Coronary artery (tissue), 2 donors: ENCODE measurements at places on chromosomes 2 and 18.

- no peak for DNase-seq
Observed at GRCh38 chr2:1414121-1414520, 858 bp downstream of the TPO start.

GRCh38 chr18:28789502-28789901, 612.6 kb upstream of the CDH2 start:
- no peak for DNase-seq

GRCh38 chr2:38187541-38188011, 111.6 kb upstream of the CYP1B1 start:
- DNase-seq = no peak

DNA sequence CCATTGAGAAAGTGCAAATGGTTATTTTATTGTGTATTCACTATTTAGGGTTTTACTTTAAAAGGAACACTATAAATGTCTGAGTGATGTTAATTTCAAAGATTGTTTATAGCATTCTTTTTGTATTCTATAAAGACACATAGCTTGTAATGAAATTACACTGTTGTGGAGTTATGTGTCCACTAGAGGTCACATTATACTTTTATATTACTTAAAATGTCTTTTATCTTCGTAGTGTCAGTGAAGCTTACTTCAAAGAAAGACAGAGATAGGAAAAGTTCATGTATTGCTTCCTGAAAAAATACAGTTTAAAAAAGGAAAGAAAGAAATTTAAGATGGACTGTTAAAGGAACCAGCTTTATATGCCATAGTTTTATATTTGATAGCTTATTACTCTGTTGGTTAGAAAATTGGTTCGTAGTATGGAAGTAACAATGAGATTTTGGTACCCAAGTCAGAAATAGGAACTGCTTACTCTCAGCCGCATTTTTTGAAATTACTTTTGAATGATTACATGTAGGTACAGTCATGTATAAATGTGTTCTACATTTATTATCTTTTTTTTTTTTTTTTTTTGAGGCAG, 20.5 kb downstream of the APLF start:
- DNase-seq = no peak

- no peak for DNase-seq
Observed at GRCh38 chr2:5701266-5701665, 9.1 kb downstream of the SOX11 start.

DNA sequence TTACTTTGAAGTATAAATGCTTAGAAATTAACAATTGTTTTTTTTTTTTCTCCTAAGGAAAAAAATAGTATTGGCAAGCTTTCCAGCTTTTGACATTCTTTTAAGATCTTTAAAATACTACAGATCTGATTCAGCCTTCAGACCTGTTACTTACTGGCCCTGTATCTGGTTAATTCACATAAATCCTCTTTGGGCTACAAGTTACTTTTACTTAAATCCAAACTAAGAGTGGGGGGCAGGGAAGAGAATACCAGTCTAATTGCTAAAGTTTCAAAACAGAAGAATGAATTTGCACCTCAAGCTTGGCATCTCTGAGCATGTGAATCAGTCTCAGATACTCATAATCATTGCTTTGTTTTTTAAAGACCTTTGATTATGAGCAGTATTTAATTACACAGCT, 386.3 kb downstream of the PARD3B start:
- DNase-seq = no peak

GRCh38 chr18:40413160-40413559, 1541.9 kb upstream of the PIK3C3 start:
- no peak for DNase-seq

DNA sequence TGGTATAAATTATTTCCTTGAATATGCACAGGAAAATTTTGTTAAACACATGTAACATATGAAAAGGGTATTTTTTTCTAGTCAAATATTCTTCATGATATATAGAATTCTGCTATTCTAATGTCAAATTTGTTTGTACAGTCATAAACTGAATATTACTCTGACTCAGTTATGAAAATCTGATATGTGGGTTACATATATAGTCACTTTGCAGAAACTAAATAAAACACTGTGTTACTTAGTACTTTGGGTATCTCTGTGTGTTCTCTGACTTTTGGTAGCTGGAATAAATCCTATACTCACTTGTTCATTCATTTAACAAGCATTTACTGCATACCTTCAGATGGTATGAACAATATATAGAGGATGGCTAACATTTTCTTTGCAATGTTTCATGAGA, 159.4 kb downstream of the TTC27 start:
- no peak for DNase-seq

GRCh38 chr18:4587204-4587603, 132.1 kb upstream of the DLGAP1 start:
- DNase-seq = no peak

- no peak for DNase-seq
Observed at GRCh38 chr2:149062531-149062930, 24.0 kb downstream of the LYPD6B start.

DNA sequence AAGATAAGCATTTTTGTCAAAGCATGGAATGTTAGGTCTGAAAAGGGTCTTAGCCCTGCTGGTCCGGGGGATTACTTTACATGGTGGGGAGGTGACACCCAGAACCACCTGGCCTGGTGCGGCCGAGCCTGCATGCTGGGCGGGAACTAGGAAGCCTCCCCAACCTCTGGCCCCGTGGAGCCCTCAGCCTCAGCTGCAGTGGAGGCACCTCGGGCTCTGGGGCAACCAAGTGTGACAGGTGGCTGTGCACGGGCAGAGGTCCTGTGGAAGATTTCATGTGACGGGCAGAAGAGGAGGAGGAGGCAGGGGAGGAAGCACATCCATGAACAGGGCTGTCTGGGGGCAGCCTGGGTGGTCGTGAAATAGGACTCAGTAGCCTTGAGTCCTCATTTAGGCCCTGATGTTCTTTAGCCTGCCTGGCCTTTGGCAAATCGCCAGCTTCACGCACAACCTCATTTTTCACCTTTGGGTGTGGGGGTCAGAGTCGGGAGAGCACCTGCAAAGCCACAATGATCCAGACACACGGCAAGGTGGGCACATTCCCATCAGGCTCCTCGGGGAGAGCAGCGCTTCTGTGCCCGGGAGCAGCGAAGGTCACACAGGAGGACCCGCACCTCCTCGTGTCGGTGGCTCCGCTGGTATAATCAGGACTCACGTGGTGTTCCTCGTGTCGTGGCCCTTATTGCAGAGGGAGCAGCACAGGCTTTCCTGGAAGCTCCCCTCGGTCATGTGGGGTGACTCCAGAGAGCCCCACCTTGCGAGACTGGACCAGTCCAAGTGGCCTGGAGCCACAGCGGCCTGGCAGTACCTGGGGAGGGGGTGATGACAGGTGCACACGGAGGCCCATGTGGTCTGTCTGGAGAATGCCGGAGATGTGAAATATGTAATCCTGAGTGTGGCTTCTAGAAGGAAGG, 13.9 kb downstream of the CNDP2 start:
- DNase-seq = peak; percentile 58

- DNase-seq = no peak
Observed at GRCh38 chr18:22171258-22172119, 2.1 kb downstream of the GATA6 start.
